ENCODE measurements at places on chromosomes 3 and 15. TPM values are rescaled to one million over a fixed set of nuclear protein-coding genes. Genes with fewer than 3 reads are reported as not detected.

Gene PEAK1
- 27.8 TPM for total RNA-seq

Gene ANKUB1
- not detected for total RNA-seq

Gene FGF7
- total RNA-seq = 162 TPM

Gene TRIP4
- total RNA-seq = 14.0 TPM

Gene CKMT1B
- not detected for total RNA-seq

Gene MESP2
- 2.0 TPM for total RNA-seq

Gene WDR53
- 14.5 TPM for total RNA-seq

Gene GOLGA8S
- not detected for total RNA-seq

Gene RHOV
- total RNA-seq = not detected

Gene TAGLN3
- total RNA-seq = not detected

Gene CIAO2A
- 97.9 TPM for total RNA-seq

Gene CYP8B1
- total RNA-seq = not detected

Gene CADPS
- total RNA-seq = 1.9 TPM

Gene CCDC50
- 90.2 TPM for total RNA-seq

Gene ARL14
- not detected for total RNA-seq

Gene CCRL2
- 0.39 TPM for total RNA-seq

Gene FRMD5
- total RNA-seq = 0.24 TPM

Gene MANF
- 187 TPM for total RNA-seq

Gene MUC4
- total RNA-seq = 0.39 TPM

Gene ACSBG1
- not detected for total RNA-seq

Gene PPM1L
- total RNA-seq = 3.4 TPM

Gene SNURF
- total RNA-seq = 1.7 TPM

Gene AADACL2
- total RNA-seq = not detected

Gene FHIT
- 1.3 TPM for total RNA-seq

Gene TTBK2
- total RNA-seq = 10.9 TPM

Gene ACKR4
- total RNA-seq = not detected

Gene SNAPC5
- total RNA-seq = 17.5 TPM

Gene PLA2G4E
- total RNA-seq = not detected

Gene KLHL6
- total RNA-seq = under 0.01 TPM

Gene TNFSF10
- 2.7 TPM for total RNA-seq

Gene GP9
- not detected for total RNA-seq

Gene NR2F2
- 19.8 TPM for total RNA-seq

Gene OR5H6
- total RNA-seq = not detected
